Hepatocyte (in vitro differentiated cells): ENCODE measurements at places on chromosomes 7 and 10.

- no peak for DNase-seq
Observed at GRCh38 chr7:67620216-67620933, 623.7 kb downstream of the TYW1 start.

- DNase-seq, result no peak
Observed at GRCh38 chr7:55533050-55533728, 39.1 kb downstream of the VOPP1 start.

- DNase-seq, result no peak
Observed at GRCh38 chr10:129279446-129280154, 187.4 kb upstream of the MGMT start.

DNA sequence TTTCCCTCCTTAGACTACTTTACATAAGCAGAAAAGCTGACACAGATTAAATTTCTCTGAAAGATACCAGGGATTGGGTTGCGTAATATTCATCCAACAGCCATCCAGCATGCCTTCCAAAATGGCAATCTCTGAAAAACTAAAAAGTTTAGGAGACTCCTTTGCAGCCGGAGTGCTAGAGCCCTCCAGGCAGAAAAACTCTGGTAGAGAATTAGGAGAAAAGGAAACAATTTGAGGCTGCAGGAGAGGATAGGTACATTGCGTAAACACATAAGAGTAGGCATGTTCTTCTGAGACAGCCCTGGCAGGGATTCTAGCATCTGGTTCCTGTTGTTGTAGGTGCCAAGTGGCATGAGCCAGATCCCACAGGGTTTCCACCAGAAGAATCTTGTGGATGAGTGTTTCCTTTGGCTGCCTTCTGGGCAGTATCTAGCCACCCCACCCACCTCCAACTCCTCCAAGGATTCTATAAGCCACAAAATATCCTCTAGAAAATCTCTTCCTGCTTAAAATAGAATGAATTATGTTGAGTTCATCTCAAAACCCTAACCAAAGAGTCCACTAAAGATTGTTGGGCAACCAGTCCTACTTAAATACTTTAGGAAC, 402.4 kb downstream of the HGF start:
- peak; percentile 11 for DNase-seq

DNA sequence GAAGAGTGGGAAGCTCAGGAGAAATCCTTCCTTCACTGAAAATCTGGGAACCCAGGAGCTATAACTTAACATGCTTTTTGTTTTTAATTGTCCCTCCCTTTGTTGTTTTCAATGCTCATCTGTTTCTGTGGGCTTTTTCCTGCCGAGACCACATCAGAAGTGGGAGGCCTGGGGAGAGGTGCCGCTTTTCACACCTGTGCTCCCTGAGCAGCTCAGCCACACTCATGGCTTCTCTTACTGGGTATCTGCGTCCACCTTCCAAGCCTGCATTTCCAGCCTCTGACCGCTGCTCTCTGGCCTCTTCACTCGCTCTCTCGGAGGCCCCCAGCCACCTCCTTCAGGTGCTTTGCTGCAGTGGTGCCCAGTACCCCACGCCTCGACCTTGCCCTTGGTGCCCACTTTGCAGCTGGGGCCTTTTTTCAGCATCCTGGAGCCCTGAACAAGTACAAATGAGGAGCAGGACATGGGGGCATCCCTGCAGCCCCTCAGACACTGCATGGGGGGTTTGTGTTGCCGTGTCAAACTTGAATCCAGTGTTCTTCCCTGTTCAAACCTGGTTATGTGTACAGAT, 9.9 kb downstream of the C7orf57 start:
- DNase-seq, result no peak

GRCh38 chr10:65622608-65623007, 1303.2 kb upstream of the LRRTM3 start:
- no peak for DNase-seq

GRCh38 chr10:78194050-78194449, 160.4 kb downstream of the RPS24 start:
- DNase-seq, result no peak

DNA sequence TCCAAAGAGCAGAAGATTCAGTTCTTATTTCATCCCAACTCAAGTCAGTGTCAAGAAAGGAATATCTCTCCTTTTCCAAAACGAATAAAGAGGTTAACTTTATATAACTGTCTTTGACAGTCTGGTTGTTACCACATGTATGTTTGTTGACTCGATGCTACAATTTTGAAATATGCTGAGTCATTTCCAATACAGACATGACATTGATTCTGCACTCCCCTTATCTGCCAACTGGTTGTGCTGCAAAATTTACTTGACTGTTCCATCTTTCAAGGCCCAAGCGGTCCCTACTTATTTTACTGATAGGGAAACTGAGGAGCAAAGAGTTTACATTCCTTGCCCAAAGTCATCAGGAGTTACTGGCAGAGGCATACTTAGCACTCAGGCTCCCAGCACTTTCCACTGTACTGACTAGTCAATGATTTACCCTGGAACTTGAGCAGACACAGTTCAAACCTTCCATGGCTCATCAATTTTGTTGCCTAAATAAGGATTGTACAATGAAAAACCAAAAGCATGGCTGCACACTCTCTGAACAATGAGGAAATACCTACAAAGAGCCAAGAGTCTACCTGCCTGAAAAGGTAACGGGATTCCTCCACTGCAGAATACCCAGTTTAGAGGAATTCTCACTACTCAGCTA, 52.8 kb downstream of the ABLIM1 start:
- no peak for DNase-seq

DNA sequence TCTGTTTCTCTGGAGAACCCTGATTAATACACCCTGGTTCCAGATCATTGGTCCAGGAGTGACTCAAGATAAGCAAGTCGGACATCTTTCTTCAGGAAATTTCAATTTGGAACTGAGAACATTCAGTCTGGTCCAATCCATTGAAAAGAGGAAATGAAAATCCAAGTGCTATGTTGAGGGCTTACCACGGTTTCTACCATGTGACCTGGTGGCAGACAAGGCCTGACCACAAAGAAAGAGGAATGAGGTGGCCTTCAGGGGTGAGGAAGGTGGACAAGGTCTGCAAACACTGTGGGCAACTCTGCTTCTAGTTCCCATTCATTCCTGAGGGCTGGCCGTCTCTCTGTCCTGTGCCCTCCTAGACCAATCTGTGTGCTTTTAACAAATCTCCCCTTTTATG, 149.2 kb upstream of the GHITM start:
- DNase-seq, result no peak

- DNase-seq, result no peak
Observed at GRCh38 chr7:121082400-121083101, 94.0 kb downstream of the CPED1 start.

- no peak for DNase-seq
Observed at GRCh38 chr7:24912424-24912823, 67.6 kb downstream of the OSBPL3 start.

DNA sequence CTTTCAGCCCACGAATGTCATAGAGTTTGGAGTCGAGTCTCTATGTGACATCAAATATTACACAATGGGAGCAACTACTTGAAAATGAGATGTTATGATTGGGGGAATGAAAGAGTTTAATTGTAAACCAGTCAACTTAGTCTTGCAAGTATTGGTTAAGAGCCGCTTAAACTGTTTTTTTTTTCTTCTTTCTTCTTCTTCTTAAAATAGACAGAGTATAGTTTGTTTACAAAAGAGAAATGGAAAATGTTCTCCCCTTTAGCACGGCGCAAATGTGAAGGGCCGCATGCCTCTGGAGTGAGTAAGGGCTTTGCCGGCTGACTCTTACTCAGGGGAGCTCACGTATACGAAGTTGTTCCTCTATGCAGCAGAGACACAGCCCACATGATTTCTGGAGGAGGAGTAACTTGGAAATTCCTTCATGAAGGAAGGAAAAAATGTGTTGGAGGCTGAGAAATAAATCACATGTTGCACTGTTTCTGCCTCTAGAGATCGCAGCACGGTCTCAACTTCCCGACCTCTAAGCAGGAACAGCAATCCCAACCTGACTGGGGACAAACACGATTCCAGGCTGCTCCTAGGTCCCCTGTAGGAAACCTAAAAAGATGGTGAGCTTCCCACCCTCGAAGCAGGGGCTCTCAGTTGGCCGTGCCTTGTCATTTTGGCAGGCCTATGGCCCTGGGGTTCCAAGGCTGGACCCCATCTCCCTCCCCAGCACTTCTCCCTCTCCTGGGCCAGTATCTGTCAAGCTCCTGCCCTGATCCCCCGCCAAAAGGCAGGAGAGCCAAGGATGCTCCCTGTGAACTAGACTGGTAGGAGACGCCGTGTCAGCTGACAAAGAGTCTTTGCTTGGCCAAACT, 44.8 kb downstream of the MYOF start:
- peak; percentile 95 for DNase-seq

GRCh38 chr7:116242759-116243158, 32.4 kb downstream of the TES start:
- no peak for DNase-seq

GRCh38 chr7:98771519-98771918, 98.3 kb downstream of the TMEM130 start:
- peak; percentile 91 for DNase-seq

GRCh38 chr7:111660478-111660877, 98.2 kb upstream of the IMMP2L start:
- no peak for DNase-seq

GRCh38 chr7:134485203-134485602, 26.3 kb upstream of the AKR1B1 start:
- DNase-seq, result no peak

DNA sequence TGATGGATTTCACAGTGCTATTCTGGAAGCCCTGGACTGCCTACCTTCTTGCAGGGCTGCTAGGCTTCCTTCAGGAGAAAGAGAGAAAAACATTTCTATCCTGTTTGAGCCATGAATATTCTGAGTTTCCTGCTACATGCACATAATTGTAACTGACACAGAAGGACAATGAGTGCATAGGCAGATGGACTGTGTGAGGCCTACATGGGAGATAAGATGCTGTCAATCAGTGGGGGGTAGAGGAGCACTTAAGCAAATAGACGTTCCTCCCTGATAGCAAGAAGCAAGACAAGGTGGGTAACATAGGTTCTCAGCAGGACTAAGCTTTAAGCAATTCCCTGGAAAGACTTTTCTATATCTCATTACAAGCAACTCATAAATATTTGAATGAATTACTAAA, 11.6 kb downstream of the ALDH18A1 start:
- no peak for DNase-seq

DNA sequence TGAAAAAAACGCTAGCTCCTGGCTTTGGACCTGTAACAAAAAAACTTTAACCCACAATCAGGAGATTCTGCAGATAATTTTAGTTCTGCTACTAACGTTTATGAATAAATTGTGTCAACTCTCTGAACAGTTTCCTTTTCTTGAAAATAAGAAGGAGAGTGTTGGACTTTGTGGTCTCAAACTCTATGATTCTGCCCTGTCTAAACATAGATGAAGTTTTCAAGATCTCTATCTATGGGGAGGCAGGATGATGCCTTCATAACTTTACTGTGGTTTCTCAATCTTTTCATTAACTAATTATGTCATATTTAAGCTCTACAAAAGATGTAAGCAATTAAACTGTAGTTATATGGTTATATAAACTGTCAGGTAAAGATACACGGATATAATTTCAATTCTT, 162.0 kb downstream of the REEP3 start:
- DNase-seq, result no peak

GRCh38 chr7:73704640-73705550, 14.6 kb downstream of the STX1A start:
- DNase-seq, result peak; percentile 20

- DNase-seq, result peak; percentile 20
Observed at GRCh38 chr7:10908600-10908999, 65.1 kb upstream of the PHF14 start.

GRCh38 chr7:132381742-132382472, 194.4 kb downstream of the PLXNA4 start:
- DNase-seq, result peak; percentile 33

GRCh38 chr7:133048589-133048988, 33.3 kb downstream of the CHCHD3 start:
- no peak for DNase-seq

GRCh38 chr7:111137296-111138192, 46.6 kb downstream of the LRRN3 start:
- DNase-seq, result no peak

GRCh38 chr7:34192906-34193305, 287.6 kb downstream of the BMPER start:
- DNase-seq, result no peak

DNA sequence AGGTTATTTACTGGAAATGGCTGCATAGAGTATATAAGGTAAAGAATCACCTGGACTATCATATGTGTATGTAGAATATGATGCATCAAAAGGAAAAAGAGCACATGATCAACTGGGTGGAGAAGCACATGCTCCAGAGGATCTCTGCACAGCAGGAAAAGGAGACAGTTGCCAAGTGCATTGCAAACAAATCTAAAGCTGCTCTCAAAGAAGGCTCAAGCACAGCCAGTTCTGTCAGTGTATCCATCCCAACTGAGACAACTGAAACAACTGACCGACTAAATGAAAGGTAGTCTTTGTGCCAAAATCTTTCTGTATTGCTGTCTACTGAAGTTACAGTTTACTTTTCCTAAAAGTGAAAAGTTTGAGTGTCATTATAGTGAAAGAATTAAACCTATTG, 83.2 kb upstream of the SGCE start:
- no peak for DNase-seq

DNA sequence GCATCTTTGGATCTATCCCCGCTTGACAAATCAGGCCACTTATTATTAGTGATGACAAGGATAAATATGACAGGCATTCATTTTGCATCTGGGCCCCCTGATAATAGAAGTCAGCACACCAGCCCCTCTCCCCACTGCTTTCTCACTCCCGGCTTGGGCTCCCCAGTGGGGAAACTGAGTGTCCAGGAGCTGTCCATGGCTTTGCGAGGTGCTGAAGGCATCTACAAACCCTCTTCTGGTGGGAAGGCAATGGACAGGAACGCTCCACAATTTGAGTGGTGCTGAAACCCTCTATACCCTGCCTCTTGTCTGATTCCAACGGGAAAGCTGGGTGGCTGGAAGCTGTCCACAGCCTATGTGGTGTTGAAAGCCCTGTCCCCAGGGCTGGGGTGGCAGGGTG, 61.7 kb upstream of the PCBD1 start:
- DNase-seq, result no peak

DNA sequence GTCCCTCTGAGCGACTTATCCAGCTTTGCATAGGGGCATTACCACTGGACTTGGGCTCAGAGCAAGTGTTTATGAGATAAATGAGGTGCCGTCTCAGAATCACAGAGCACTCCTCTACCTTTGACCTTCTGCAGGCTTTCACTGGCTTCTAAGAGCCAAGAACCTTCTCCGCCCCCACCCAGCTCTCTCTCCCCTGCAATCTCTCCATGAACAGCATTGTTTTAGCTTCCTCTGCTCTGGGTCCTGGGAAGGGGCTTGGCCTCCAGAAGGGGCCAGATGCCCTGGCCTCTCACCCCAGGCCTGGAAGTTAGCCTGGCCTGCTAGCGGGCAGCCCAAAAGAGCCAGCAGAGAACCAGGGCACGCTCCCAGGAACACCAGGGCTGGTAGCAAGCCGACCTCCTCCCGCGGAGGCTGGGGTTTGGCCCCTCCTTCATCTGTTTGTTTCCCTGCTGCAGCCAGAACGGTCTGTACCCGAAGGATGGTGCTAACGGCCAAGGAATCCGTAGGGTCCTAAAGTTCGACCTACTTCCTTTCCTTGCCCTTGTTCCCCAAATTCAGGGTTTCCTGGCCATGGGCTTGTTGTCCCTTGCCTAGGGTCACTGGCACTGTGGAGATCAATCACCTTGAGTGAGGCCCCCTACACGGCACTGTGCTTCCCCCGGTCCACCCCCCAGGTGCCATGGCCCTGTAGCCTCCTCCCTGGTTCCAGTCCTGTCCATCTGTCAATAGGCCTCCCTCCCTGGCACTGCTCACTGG, 18.7 kb upstream of the DDIT4 start:
- DNase-seq, result peak; percentile 84
